ENCODE measurements at places on chromosomes 3 and 15.

GRCh38 chr15:92819278-92820235 lies 80.6 kb upstream of the CHD2 start:
- H3K27ac ChIP-seq: peak overlapping the region; percentile 75
- H3K4me3 ChIP-seq: peak overlapping the region; percentile 59
- peak; percentile 77 for DNase-seq

GRCh38 chr3:123568875-123569274 lies 16.0 kb downstream of the HACD2 start:
- H3K4me3 ChIP-seq: no peak overlapping the region
- DNase-seq: no peak
- H3K27ac ChIP-seq: no peak overlapping the region
- no peaks in the 10 kb centered on the region for H3K4me1 ChIP-seq
- H3K27me3 ChIP-seq: no peaks in the 10 kb centered on the region

DNA sequence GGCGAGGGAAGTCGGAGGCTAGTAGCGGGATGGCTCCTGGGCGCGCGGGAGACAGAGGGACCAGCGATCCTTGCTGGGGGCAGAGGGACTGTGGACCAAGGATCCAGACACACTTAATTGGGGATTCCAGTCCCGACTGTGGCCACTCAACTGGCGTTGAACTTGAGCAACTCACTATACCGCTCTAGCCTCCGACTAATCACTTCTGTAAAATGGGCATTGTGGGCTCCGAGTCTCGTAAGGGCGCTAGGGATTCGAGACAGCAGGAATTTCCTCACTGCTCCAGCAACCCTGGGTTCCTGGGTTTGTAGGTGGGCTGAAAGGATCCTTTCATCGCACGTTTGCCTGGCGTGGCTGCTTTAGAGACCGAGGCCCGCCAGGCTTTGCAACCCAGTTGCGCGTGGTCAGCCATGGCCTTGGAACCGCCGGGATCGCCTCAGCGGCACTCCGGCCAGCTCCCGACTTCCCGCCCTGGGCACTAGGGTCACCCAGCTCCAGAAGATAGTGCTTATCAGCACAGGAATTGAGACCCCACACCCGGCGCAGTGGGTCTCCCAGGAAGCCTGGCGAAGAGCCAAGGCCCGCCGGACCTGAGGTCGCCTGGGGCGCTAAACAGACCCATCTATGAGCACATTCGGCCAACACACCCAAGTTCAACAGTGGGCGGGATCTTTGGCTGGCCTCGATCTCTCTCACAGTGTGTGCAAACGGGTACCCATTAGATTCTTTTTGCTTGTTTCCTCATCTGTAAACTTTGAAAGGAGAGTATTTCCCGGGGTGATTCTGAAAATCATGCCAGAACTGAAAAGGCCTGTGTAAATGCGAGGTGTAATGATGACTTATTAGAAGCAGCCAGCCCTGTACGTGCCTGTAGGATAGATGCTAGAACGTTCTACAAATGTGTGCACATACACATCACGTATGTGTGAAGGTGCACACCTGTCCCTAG lies 9.9 kb downstream of the FOXL2 start:
- peaks cover 55% of the 10 kb centered on the region for H3K27me3 ChIP-seq
- no peak overlapping the region for H3K27ac ChIP-seq
- H3K36me3 ChIP-seq: no peaks in the 10 kb centered on the region
- DNase-seq: peak; percentile 62
- H3K4me1 ChIP-seq: no peaks in the 10 kb centered on the region

GRCh38 chr3:189982321-189982945 lies 138.3 kb downstream of the P3H2 start:
- H3K4me3 ChIP-seq: no peak overlapping the region
- H3K27ac ChIP-seq: no peak overlapping the region
- peaks cover 8% of the 10 kb centered on the region for H3K4me1 ChIP-seq
- no peaks in the 10 kb centered on the region for H3K27me3 ChIP-seq
- DNase-seq: no peak

DNA sequence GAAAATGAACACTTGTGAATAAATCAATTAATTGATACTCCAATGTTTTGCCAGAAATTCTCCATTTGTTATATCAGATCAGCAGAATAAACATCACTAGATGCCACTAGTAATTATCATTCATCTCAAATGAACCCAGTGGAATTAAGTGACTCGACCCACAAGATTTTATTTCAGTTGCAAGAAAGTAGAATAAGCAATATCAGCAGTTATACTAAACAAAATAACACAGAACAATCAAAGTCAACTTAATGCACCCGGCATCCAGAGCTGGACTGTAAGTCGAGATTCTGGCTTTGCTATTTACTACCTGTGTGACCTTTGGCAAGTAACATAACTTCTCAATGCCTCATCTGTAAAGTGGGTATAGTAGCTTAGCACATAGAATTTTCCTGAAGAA lies 256.5 kb downstream of the MEIS2 start:
- no peak overlapping the region for H3K27ac ChIP-seq
- no peaks in the 10 kb centered on the region for H3K4me1 ChIP-seq
- no peak for DNase-seq
- H3K36me3 ChIP-seq: no peaks in the 10 kb centered on the region
- no peak overlapping the region for H3K4me3 ChIP-seq

GRCh38 chr3:97896129-97896528 lies 74.3 kb downstream of the CRYBG3 start:
- DNase-seq: no peak
- H3K4me1 ChIP-seq: no peaks in the 10 kb centered on the region
- H3K36me3 ChIP-seq: no peaks in the 10 kb centered on the region
- no peaks in the 10 kb centered on the region for H3K27me3 ChIP-seq
- no peak overlapping the region for H3K4me3 ChIP-seq

DNA sequence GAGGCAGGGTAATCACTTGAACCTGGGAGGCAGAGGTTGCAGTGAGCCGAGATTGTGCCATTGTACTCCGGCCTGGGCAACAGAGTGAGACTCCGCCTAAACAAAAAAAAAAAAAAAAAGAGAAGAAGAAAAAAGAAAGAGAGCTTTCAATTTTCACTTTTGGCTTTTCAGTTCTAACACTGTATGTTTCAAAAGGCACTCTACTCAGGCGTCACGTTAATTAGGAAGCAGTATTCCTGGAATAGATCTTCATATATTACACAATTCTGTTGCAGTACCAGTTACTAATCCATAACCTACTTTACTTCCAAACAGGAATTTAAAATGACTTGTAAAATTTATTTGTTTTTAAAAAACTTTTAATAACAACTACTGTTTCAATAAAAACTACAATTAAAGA lies 131.7 kb upstream of the PLXND1 start:
- H3K27ac ChIP-seq: no peak overlapping the region
- no peak overlapping the region for H3K4me3 ChIP-seq
- H3K27me3 ChIP-seq: no peaks in the 10 kb centered on the region
- H3K4me1 ChIP-seq: no peaks in the 10 kb centered on the region
- no peaks in the 10 kb centered on the region for H3K36me3 ChIP-seq

DNA sequence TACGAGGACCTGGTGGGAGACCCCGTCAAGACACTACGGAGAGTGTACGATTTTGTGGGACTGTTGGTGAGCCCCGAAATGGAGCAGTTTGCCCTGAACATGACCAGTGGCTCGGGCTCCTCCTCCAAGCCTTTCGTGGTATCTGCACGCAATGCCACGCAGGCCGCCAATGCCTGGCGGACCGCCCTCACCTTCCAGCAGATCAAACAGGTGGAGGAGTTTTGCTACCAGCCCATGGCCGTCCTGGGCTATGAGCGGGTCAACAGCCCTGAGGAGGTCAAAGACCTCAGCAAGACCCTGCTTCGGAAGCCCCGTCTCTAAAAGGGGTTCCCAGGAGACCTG lies 2.5 kb downstream of the CHST2 start:
- H3K36me3 ChIP-seq: no peaks in the 10 kb centered on the region
- no peak overlapping the region for H3K27ac ChIP-seq
- H3K27me3 ChIP-seq: no peaks in the 10 kb centered on the region
- no peak for DNase-seq
- peaks cover 2% of the 10 kb centered on the region for H3K4me1 ChIP-seq

DNA sequence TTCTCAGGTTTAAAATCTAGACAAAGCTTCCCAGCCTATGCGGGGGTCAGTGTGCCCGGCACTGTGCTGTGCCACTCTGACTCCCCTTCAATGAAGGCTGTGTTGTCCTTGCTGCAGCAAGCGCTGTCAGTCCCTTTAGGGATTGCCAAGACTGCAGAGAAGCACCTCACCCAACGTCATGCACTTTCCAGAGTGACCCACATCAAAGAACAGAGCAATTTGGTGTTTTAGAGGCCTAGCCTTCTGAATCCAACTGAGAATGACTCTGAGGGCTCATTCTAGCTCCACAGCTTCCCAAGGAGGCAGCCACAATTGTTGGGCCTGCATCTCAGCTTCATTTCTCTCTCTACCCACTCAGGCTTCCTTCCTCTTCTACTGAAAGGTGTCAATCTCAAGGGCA lies 26.4 kb downstream of the SLC9A9 start:
- H3K4me1 ChIP-seq: no peaks in the 10 kb centered on the region
- no peak overlapping the region for H3K4me3 ChIP-seq
- DNase-seq: no peak
- H3K36me3 ChIP-seq: no peaks in the 10 kb centered on the region
